Bronchial epithelial cell (primary cell): ENCODE measurements at places on chromosomes 6 and 20. TPM values are rescaled to one million over a fixed set of nuclear protein-coding genes. Genes with fewer than 3 reads are reported as not detected.

GRCh38 chr6:27631609-27631916, 158.7 kb upstream of the ZNF184 start:
- no peak for DNase-seq

DNA sequence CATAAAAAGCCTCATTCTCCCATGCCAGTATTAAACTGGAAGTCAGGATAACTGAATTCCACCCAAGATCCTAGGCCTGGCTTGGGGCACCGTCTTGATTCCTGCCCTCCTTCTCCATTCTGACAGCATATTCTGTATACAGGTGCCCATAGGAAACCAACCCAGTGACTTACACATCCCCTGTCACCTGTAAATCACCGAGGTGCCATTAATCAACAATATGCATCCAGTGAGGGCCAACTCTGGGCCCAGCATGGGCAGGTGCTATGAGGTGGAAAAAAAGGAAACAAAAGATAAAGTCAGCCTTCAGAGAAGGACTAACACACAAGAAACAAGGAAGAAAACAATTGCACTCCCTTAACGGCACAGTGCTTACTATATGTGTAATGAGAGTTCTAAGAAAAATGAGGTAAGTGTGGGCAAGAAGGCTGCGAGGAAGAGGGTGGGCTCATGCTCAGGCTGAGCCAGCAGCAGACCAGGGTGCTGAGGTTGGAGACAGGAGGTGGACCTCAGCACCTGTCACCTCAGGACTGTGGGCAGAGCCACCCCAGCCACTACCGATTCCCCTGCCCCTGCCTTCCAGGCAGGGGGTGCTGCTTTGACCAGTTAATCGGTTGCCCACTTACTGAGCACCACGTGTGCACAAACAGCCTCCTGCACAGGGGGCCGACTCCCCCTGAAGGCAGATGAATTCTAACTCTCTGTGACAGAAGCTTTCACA, 105.9 kb downstream of the TRERF1 start:
- DNase-seq: no peak

DNA sequence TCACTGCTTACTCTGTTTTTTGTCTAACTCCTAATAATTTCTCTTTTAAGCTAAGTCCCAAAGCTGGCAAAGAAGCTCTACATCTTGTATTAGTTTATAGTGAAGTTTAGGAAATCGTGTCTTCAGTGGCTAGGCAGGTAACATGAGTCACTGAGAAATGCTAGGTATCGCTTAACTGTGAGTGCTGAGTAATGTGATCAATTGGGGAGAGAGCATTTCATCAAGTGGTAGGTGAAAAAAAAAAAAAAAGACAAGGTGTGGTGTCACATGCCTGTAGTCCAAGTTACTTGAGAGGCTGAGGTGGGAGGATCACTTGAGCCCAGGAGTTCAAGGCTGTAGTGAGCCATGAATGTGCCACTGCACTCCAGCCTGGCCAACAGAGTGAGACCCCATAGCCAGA, 125.3 kb downstream of the FAM83B start:
- peak; percentile 82 for DNase-seq

- DNase-seq: no peak
Observed at GRCh38 chr6:106626485-106626884, 2.8 kb downstream of the RTN4IP1 start.

GRCh38 chr6:143457563-143458359, 7.2 kb downstream of the PEX3 start:
- DNase-seq: peak; percentile 46

DNA sequence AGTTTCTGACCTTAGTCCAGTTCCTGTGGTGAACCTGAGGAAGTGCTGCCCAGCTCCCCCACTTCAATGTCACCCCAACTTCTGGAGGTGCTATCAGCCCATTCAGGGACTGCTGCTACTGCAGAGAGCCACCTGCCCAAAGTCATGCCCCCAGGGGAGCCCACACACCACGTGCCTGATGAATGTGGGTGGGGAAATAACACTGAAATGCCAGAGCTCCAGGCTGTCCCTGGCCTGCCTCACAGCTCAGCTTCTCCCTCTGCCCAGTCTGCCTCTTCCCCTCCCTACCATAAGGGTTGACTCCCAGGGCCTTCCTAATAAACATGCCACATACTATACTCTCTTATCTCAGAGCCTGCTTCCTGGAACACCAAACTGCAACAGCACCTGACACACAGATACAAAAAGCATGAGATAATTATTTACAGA, 276.4 kb upstream of the MOCS1 start:
- DNase-seq: no peak

Gene BACH2
- 0.38 and 2.1 TPM in 2 replicates for total RNA-seq

Gene GGTLC1
- not detected in 2 replicates for total RNA-seq
